ENCODE measurements at places on chromosomes 6 and 20. TPM values are rescaled to one million over a fixed set of nuclear protein-coding genes. Genes with fewer than 3 reads are reported as not detected.

GRCh38 chr6:132604635-132605152 is 15.2 kb upstream of the TAAR5 start:
- no peak for DNase-seq

DNA sequence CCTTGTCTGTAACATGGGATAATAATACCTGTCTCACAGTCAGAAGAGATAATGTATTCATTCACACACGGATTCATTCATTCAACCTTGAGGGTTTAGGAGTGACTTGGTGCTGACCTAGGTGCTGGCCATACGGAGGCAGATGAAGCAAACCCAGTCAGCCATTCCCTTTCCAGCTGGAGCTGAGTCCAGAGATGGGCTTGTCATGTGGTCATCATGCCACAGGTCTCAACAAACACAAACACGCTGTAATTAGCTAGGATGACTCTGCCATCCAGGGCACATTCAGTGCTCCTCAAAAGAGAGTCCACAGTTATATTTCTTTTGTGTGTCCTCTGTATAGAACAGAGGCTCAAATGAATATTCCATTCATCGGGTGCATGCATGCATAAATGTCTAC is 19.5 kb upstream of the PRELID3B start:
- DNase-seq = no peak

DNA sequence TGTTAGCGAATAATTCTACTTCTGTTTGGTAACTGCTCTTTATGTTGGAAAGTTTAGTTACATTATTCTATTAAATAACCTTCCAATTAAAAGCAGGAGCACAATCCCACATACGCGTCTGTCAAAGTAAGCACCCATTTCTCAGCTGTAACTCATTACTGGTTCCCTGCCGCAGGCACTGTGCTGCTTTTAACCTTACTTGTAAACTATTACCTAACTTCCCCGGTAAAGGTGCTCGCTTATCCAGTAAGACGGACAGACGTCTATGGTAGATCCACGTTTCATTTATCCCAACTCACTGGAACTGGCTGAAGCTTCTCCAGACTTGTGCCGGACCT is 529 bp upstream of the ENPP4 start:
- DNase-seq = no peak

DNA sequence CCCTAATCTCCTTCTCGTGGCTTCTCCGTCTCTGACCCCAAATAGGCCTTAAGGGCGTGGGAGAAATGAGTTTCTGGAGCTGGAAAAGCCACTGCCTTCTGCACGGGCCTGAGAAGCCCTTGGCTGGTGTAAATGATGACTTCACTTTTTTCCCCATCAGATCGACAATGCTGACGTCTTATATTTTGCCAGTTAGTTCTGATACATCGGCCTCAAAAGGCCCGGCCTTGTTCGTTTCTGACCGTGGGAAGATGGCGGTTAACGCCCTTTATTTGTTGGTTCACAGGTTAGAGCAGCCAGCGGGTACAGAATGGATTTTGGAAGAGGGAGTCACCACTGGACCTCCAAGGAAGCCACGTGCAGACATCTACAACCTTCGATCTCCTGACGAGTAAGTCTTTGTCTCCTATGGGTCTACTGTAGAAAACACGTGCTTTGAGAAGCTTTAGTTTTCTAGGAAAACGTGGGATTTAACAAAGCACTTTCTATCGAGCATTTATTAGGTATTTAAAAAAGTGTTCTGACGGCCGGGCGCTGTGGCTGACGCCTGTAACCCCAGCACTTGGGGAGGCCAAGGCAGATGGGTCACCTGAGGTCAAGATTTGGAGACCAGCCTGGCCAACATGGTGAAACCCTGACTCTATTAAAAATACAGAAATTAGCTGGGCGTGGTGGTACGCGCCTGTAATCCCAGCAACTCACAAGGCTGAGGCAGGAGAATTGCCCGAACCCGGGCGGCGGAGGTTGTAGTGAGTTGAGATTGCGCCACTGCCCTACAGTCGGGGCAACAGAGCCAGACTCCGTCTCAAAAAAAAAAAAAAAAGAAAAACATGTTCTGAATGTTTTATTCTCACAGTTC is 1.2 kb upstream of the ZNFX1 start:
- no peak for DNase-seq

GRCh38 chr6:2872423-2873358 is 30.4 kb downstream of the SERPINB9 start:
- DNase-seq = no peak

- DNase-seq = peak; percentile 77
Measured at GRCh38 chr6:1499777-1500176, 109.9 kb upstream of the FOXC1 start.

- no peak for DNase-seq
Measured at GRCh38 chr20:38159566-38159956, 5.5 kb downstream of the TGM2 start.

GRCh38 chr6:56816370-56816769 is 138.5 kb upstream of the BEND6 start:
- no peak for DNase-seq

GRCh38 chr6:3851839-3852238 is 2.7 kb downstream of the FAM50B start:
- no peak for DNase-seq

DNA sequence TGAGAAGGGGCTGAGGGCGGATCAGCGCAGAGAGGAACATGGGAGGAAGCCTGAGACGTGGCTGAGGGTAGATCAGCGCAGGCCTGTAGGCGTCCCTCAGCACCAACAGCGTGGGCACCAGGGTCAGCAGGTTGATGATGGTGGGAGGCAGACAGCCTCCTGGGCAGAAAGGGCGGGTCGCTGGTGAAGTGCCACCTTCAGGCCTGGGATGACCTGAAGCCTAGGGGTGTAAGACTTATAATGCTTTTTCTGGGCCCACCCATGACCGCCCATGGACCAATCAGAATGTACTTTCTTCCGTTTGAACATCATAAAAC is 462.1 kb downstream of the TBC1D32 start:
- no peak for DNase-seq

- DNase-seq = no peak
Measured at GRCh38 chr6:53499094-53499493, 45.8 kb downstream of the GCLC start.

DNA sequence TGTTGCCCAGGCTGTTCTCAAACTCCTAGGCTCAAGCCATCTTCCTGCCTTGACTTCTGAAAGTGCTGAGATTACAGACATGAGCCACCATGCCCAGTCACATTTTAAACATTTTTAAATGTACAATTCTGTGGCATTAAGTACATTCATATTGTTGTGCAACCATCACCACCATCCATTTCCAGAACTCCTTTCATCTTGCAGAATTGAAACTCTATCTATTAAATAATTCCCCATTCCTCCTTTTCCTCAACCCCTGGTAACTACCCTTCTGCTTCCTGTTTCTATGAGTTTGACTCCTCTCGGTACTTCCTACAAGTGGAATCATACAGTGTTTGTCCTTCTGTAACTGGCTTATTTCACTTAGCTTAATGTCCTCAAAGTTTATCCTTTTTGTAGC is 103.8 kb upstream of the NAA20 start:
- DNase-seq = no peak

GRCh38 chr20:17029698-17030097 is 197.1 kb upstream of the PCSK2 start:
- DNase-seq = no peak

- DNase-seq = no peak
Measured at GRCh38 chr6:106642476-106642875, 13.1 kb downstream of the QRSL1 start.

DNA sequence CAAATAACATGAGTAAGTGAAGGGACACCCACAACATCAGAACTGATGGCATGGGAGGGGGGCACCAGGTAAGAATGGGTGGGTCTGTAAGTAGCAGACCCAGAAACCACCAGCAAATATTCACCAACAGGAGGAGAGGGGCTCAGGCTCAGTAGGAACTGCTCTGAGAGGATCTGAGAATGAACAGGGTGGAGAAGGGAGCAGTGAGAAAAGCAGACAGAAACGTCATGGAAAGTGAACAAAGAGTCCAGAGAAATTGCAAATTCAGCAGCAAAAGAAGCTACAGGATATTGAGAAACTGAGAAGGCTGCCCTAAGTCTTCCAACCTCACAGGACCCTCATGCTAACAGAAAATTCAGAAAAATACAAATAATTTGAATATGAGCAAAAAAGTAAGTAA is 121.3 kb downstream of the KIF16B start:
- peak; percentile 41 for DNase-seq

DNA sequence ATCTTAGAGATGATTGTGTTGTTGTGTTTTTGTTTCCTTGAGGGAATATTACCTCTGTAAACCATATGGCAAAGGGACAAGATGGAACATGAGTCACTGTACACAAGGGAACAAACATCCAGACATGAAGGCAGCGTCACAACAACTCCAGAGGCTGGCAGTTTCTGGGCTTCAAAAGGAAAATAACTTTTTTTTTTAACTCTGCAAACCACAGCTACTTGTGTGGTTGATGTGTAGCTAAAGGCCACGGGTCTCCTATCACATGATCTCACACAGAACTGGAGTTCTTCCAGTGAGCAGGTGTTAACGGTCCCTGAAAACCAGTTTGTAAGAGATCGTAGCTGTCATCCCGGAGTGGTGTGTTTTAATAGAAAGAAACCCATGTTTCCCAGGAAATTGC is 33.2 kb upstream of the HBS1L start:
- DNase-seq = no peak

- peak; percentile 40 for DNase-seq
Measured at GRCh38 chr6:148814082-148814790, 67.4 kb downstream of the UST start.

GRCh38 chr20:59814840-59815340 is 118.5 kb downstream of the SYCP2 start:
- no peak for DNase-seq

- no peak for DNase-seq
Measured at GRCh38 chr6:43890197-43891062, 120.4 kb downstream of the VEGFA start.

DNA sequence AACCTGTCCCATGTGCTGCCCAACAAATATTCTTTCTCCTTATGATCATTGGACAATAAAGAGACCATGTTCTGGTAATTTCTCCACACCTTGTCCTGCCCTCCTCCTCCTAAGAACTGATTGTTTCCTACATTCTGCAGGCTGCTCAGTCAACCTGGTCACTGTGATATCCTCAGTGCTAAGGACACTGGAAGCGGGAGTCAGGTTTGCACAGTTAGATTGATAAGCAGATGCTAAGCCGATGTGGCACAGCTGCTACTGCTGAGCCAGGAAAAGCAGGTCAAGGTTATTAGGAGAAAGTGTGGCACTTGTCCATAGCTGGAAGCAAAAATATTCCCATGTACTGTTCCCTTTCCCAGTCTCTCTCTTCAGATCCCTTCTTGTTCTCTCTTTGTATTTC is 154.8 kb downstream of the TFAP2B start:
- no peak for DNase-seq

- DNase-seq = no peak
Measured at GRCh38 chr6:74447013-74447412, 751.0 kb downstream of the CD109 start.

- DNase-seq = no peak
Measured at GRCh38 chr6:36925809-36926208, 28.7 kb upstream of the PI16 start.

DNA sequence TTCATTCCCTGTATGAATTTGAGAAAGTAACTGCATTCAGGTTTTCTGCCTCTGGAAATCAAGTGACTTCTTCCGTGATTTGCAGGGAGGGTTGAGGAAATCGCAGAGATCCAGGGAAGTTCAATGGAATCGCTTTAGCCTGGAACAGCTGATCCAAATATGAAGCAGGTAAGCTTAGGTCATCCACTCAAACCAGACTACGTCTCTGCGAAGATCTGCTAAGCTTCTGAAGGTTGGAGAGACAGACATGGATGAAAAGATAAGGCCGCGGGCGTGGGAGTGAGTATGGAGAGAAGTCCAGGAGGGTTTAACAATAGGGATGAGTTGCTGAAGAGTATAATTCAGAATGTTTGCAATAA is 34.2 kb upstream of the BTN3A2 start:
- DNase-seq = no peak

- DNase-seq = peak; percentile 89
Measured at GRCh38 chr6:53326372-53327016, 22.3 kb downstream of the ELOVL5 start.

- no peak for DNase-seq
Measured at GRCh38 chr6:11514672-11515071, 22.9 kb upstream of the TMEM170B start.

DNA sequence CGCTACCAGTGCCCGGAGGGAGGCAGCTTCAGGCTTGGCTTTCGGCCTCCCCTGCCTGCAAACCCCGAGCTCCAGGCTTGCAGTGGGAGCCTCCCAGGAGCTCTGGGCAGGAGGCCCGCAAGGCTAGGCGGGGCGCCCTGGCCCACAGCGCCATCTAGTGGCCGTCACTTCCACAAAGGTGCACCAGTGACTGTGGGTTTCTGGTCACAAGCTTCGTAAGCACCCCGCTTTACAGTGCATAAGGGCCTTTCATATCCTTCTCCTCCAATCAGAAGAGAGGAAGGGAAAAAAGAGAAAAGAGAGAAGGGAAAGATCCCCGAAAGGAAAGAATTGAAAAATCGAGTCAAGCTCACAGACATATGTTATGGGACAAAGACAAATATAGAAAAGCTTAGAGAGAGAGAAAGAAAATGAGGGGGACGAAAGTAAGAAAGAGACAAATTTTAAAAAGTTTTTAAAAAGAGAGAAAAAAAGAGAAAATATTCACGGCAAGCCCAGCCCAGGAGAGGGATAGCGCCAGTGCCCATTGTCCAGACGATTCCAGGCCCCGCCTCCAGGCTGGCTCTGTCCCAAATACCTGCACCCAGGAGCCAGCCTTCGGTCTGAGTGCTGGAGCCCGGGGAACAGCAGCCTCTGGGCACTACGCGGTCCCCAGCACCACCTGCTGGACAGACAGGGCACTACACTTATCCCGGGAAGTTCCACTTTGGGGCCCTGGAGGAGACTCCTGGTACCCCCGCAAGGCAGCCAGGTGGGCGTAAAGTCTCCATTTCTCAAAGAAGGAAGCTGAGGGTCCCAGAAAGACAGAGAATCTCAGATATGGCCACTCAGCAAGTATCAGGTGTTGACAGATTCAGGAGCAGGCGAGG is 207.1 kb downstream of the PREX1 start:
- peak; percentile 91 for DNase-seq

Gene CTCFL
- 2.6 TPM for total RNA-seq

Gene PRR18
- total RNA-seq = not detected

Gene RPS6KA2
- 10.1 TPM for total RNA-seq

Gene SCGN
- not detected for total RNA-seq

Gene RFX6
- 0.72 TPM for total RNA-seq

Gene HSPA1B
- 37.3 TPM for total RNA-seq

Gene AIG1
- 14.2 TPM for total RNA-seq

Gene PRICKLE4
- 2.9 TPM for total RNA-seq

Gene THBS2
- 238 TPM for total RNA-seq

Gene STAU1
- 36.1 TPM for total RNA-seq

Gene BPI
- total RNA-seq = not detected

Gene CHMP4B
- 24.6 TPM for total RNA-seq

Gene C6orf58
- total RNA-seq = not detected
